ENCODE measurements at places on chromosomes 12 and 14. TPM values are rescaled to one million over a fixed set of nuclear protein-coding genes. Genes with fewer than 3 reads are reported as not detected.
A peak's percentile ranks its signal among the peaks of the same experiment; 100 is the strongest.

DNA sequence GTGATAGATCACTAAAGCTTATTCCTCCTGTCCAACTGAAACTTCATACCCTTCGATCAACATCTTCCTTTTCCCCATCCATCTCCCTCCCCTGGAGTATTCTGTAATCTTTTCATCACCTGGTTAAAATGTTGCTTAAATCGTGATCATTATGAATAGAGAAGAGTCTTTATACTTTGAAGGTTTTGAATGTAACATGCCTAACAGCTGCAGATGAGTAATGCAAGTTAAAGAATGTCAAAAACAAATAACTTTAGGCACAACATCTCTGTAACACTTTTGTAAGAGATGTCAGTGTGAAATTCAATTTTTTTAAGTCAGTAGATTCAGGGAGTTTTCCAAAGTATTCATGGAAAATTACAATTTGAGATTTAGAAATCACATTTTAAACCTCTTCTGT lies 25.0 kb downstream of the RXYLT1 start:
- no peaks in the 10 kb centered on the region for H3K27me3 ChIP-seq
- H3K36me3 ChIP-seq = peaks cover 26% of the 10 kb centered on the region
- no peak for DNase-seq
- no peaks in the 10 kb centered on the region for H3K4me1 ChIP-seq

GRCh38 chr12:66662729-66663128 lies 16.1 kb downstream of the GRIP1 start:
- peaks cover 37% of the 10 kb centered on the region for H3K4me1 ChIP-seq
- H3K27ac ChIP-seq = peak overlapping the region; percentile 26
- no peak overlapping the region for H3K4me3 ChIP-seq
- no peaks in the 10 kb centered on the region for H3K27me3 ChIP-seq
- no peaks in the 10 kb centered on the region for H3K36me3 ChIP-seq

- no peak overlapping the region for H3K4me3 ChIP-seq
- peaks cover 10% of the 10 kb centered on the region for H3K36me3 ChIP-seq
- no peak for DNase-seq
- no peak overlapping the region for H3K27ac ChIP-seq
- H3K4me1 ChIP-seq = no peaks in the 10 kb centered on the region
These were observed 788 bp downstream of the TEX52 start for GRCh38 chr12:2856051-2856450.

DNA sequence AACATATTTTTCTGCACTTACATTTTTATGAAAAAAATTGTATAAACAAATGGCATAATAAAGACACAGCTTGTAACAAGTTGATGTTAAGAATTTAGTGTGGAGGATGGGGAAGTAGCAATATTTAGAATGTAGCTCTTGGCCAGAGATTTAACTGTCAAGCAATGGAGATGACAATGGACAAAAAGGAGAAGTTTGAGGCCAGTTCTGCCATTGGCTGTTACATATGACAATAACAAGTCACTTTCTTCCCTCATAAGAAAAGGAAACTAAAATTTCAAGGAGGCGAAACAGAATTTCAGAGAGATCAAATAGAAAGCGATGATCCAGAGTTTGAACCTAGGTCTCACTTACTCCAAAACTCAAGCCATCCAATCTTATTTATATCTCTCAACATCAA lies 122.8 kb upstream of the CCDC175 start:
- H3K4me1 ChIP-seq = no peaks in the 10 kb centered on the region
- no peak overlapping the region for H3K27ac ChIP-seq
- DNase-seq = no peak
- no peak overlapping the region for H3K4me3 ChIP-seq
- no peaks in the 10 kb centered on the region for H3K27me3 ChIP-seq

The PLCZ1 gene
- not detected for total RNA-seq

The MGP gene
- total RNA-seq = 0.81 TPM

The KRT83 gene
- total RNA-seq = not detected

DNA sequence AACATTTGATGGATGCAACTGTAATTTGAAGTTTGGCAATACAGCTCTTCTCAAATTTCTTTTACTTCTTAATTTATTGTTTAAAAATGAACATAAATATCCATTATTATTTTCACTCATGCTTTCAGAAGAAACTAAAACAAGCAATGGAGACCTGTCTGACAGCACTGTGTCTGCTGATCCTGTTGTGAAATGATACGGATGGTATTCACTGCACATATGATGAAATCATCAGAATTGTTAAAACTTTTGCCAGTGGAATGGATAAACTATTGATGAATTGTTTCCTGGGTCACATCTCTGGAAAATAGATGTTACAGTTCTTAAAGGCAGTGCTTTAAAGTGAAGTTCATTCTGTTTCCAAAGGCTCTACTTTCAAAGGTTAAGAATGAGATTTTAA lies 59.2 kb downstream of the WASHC4 start:
- no peaks in the 10 kb centered on the region for H3K4me1 ChIP-seq
- no peaks in the 10 kb centered on the region for H3K27me3 ChIP-seq
- no peak for DNase-seq
- no peak overlapping the region for H3K4me3 ChIP-seq

GRCh38 chr14:92945959-92946846 lies 23.3 kb downstream of the CHGA start:
- H3K36me3 ChIP-seq = no peaks in the 10 kb centered on the region
- H3K4me1 ChIP-seq = no peaks in the 10 kb centered on the region
- no peak overlapping the region for H3K27ac ChIP-seq
- DNase-seq = no peak

GRCh38 chr14:85366226-85366625 lies 163.7 kb upstream of the FLRT2 start:
- no peaks in the 10 kb centered on the region for H3K27me3 ChIP-seq
- no peak overlapping the region for H3K4me3 ChIP-seq
- H3K27ac ChIP-seq = no peak overlapping the region
- no peaks in the 10 kb centered on the region for H3K4me1 ChIP-seq
- H3K36me3 ChIP-seq = no peaks in the 10 kb centered on the region
- no peak for DNase-seq

The KLRB1 gene
- not detected for total RNA-seq

- no peak overlapping the region for H3K27ac ChIP-seq
- peaks cover 53% of the 10 kb centered on the region for H3K27me3 ChIP-seq
- peak overlapping the region; percentile 41 for H3K4me3 ChIP-seq
- DNase-seq = peak; percentile 57
- H3K4me1 ChIP-seq = peaks cover 29% of the 10 kb centered on the region
These were observed 19.6 kb upstream of the ATP5MC2 start for GRCh38 chr12:53695152-53696145.

DNA sequence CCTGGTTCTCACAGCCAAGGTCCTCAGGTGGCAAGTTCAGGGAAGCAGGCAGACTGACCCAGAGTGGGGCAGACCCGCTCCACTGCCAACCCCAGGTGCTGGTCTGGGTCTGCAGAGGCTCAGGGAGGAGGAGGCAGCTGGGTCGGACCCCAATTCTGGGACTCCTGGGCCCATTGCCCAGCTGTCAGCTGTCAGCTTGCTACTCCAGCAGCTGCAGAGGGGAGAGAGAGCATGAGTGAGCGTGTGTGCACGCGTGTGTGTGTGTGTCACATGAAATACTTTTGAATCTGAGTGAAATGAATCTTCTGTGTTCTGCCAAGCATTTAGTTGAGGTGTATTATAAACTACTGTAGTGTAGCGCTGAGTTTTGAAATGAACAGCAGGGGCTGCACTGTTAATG lies 30.8 kb downstream of the XRCC3 start:
- peaks cover 80% of the 10 kb centered on the region for H3K36me3 ChIP-seq
- no peaks in the 10 kb centered on the region for H3K27me3 ChIP-seq
- no peak for DNase-seq
- H3K4me1 ChIP-seq = peaks cover 15% of the 10 kb centered on the region
- no peak overlapping the region for H3K27ac ChIP-seq

- no peak overlapping the region for H3K4me3 ChIP-seq
- H3K36me3 ChIP-seq = no peaks in the 10 kb centered on the region
- H3K27me3 ChIP-seq = no peaks in the 10 kb centered on the region
- H3K4me1 ChIP-seq = no peaks in the 10 kb centered on the region
- no peak overlapping the region for H3K27ac ChIP-seq
These were observed 430.2 kb upstream of the TMPO start for GRCh38 chr12:98085046-98085755.

GRCh38 chr12:106671840-106672239 lies 89.0 kb downstream of the RFX4 start:
- no peaks in the 10 kb centered on the region for H3K27me3 ChIP-seq
- no peak for DNase-seq
- H3K4me1 ChIP-seq = no peaks in the 10 kb centered on the region

DNA sequence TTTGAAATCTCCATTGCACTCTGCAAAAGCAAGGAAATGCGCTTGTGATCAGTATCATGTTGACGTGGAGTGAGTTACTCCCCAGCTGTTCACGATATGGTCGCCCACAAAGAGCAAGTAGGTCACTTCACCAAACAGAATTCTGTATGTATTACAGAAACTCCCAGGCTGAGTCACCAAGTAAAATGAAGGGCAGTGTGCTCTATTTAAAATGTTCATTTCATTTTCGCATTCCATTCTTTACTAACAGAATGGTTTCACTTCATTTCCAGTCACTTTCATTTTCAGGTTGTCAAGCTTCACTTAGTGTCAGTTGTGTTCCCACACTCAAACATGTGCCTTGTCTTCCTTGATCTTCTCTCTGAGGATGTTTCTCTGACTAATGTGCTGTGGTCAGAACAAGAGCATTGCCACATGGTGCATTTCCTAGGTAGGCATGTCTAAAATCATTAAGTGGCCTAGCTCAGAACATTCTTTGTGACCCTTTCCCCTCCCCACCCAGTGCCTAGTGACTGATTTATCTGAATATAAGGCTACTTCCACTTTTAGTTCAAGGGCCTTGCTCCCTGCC lies 391.2 kb downstream of the RAD51B start:
- H3K4me1 ChIP-seq = peaks cover 28% of the 10 kb centered on the region
- no peaks in the 10 kb centered on the region for H3K36me3 ChIP-seq
- peak overlapping the region; percentile 36 for H3K4me3 ChIP-seq

- no peak for DNase-seq
- H3K4me3 ChIP-seq = no peak overlapping the region
- H3K36me3 ChIP-seq = no peaks in the 10 kb centered on the region
- peaks cover 26% of the 10 kb centered on the region for H3K4me1 ChIP-seq
These were observed 182.6 kb downstream of the ETV6 start for GRCh38 chr12:11832093-11832492.

The SLC39A9 gene
- 59.1 TPM for total RNA-seq

All from B cell (primary cell).